ENCODE measurements at places on chromosomes 16 and 17.

DNA sequence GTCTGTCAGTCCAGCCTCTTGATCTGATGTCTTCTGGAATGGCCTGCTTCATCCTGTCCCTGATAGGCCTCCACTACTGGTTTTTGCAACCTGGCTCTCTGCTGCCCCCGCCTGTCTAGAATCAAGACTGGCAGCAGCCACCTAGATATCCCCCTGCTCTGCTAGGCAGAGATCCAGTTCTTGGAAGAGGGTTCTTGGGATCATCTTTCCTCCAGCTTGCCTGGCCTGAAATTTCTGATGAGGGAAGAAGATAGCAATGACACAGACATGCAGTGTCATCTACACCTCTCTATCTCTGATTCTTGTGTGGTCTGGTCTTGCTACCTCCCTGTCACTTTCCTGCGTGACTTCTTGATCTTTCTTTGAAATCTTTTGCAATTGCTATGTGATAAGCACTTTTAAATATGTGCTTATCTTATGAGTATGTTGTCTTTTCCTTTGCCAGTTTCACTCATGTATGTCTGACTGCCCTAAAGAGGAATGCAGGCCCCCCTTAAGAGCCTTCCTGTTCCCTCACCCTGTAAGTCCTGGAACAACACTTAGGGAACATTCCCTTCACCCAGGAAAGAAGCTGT lies 20.3 kb upstream of the NFATC3 start:
- peak; percentile 57 for DNase-seq

- no peak for DNase-seq
Observed at GRCh38 chr17:63639125-63639524, 16.9 kb downstream of the MAP3K3 start.

DNA sequence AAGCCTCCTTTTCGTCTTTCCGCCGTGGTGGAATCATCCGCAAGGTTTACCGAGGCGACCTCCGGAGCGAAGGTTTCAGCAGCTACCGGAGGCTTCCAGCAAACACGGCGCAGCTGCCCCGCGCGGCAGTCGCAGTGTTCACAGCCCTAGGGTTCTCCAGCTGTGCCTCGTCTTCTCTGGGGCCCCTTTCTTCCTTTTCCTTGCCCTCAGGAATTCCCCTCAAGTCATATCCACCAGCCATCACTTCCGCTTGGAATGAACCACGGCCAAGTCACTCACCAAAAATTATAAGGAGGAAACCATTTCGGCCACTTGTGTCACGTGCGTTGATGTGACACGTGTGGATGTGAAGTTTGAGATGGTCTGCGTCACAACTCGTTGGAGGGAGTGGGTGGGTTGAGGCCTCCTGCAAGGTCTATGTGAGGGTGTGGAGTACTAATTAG lies 636 bp upstream of the ERN1 start:
- DNase-seq = no peak

- DNase-seq = no peak
Observed at GRCh38 chr16:53415504-53415903, 18.8 kb upstream of the RBL2 start.

DNA sequence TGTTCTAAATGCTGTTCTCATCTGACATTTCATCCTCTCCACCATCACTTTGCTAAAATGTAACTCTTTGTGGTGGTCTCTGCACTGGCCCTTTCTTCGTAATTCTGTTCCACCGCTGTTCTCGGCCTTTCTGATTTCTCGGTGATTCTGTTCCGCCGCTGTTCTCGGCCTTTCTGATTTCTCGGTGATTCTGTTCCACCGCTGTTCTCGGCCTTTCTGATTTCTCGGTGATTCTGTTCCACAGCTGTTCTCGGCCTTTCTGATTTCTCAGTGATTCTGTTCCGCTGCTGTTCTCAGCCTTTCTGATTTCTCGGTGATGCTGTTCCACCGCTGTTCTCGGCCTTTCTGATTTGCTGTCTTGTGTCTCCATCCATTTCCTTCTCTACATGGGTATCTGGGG lies 12.3 kb downstream of the FOXF1 start:
- no peak for DNase-seq

- DNase-seq = no peak
Observed at GRCh38 chr17:52105591-52105990, 52.9 kb downstream of the CA10 start.

GRCh38 chr16:85869206-85869605 lies 29.8 kb upstream of the IRF8 start:
- DNase-seq = no peak

DNA sequence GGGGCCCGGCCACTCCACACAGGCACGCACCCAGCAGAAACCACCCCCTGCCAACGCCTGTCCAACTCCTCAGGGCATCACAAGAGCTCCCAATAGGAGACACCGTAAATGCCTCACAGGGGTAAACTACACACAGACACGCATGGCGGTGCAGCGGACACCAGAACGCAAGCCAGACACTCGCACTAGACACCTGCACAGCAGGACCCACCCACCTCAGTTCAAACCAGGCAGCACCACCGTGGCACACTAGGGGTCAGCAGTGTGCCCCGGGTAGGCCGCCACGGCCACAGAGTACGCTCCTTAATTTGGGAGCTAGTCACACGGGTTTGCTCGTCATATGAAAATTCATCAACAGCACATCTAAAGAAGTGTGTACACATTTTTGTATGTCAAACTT lies 3.4 kb downstream of the SLC38A10 start:
- peak; percentile 61 for DNase-seq

DNA sequence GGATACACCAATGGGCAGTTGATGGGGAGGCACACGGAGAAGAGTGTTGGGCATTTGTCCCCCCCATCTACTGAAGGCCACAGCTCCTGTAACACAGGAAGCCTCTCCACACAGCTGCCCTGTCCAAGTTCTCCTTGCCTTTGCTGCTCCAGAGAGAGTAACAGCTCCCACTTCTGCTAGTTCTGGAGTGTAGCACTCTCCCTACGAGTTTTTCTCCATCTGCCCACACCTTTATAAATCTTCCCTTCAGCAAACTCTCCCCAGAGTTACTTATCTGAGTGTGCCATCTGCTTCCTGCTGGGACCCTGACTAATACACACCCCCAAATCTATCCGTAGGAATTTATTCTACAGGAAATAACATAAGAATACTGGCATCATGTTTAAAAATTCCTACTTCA lies 42.6 kb upstream of the ERN1 start:
- no peak for DNase-seq

GRCh38 chr16:24516900-24517669 lies 22.3 kb upstream of the RBBP6 start:
- DNase-seq = peak; percentile 52

All from activated effector memory CD4-positive, alpha-beta T cell treated with Interleukin-2 at 50 U/mL for 16 hours (primary cell).